Stimulated activated naive CD8-positive, alpha-beta T cell treated with anti-CD3 and anti-CD28 coated beads, Interleukin-15, amount 100 ng/mL, for 72 hours (primary cell): ENCODE measurements at places on chromosomes 2 and 18.

GRCh38 chr18:319720-320119 is 51.9 kb upstream of the THOC1 start:
- DNase-seq, result no peak

- DNase-seq, result peak; percentile 21
Observed at GRCh38 chr18:21897811-21898210, 157.2 kb downstream of the MIB1 start.

DNA sequence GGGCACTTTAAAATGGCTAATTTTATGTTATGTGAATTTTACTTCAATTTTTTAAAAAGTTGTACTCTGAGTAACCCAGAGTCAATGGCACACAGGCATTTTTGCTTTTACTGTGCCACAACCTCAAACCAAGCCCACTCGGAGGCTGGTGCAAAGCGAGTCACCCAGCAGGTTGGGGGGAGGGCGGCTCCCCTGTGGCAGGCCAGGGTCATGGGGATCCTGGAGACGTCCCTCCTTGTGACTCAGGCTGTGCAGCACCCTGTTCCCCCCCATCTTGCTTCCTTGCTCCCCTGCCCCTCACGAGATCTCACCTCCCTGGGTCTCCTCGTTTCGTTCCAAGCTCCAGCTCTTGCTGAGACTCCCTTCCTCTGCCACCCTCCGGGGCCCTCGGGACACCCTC is 58.6 kb downstream of the POMC start:
- DNase-seq, result no peak

DNA sequence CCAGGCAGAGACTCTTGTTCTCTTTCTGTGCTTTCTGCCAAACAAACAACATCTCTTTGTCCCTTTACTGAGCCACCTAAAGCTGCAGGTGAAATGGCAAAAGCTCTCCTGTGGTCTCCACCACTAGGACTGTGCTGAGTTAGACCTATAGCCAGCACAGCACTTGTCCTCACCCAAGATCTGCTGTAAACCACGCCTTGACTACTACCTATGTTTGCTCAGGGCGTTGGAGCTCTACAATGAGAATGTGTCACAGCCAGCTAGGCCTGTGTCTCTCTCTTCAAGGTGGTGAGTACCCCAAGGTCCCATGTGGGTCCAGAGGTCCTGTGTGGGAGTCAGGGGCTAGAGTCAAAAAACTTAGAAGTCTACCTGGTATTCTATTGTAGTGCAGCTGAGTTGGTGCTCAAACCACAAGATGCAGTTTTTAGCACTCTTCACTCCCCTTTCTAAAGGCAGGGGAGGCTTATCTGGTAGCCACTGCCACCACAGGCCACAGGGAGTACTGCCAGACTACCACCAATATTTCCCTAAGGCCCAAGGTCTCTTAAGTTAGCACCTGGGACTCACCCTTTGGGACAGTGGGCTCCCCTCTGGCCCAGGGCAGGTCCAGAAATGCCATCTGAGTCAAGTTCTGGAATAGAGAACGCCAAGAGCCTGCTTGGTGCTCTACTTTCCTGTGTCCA is 96.8 kb upstream of the RPRM start:
- no peak for DNase-seq

GRCh38 chr2:106160786-106161261 is 33.3 kb downstream of the UXS1 start:
- DNase-seq, result no peak

GRCh38 chr2:200279857-200280256 is 26.6 kb upstream of the SPATS2L start:
- DNase-seq, result no peak

- DNase-seq, result no peak
Observed at GRCh38 chr2:208101716-208102631, 22.4 kb downstream of the CRYGD start.

- DNase-seq, result no peak
Observed at GRCh38 chr2:173241643-173242042, 113.0 kb upstream of the CDCA7 start.

DNA sequence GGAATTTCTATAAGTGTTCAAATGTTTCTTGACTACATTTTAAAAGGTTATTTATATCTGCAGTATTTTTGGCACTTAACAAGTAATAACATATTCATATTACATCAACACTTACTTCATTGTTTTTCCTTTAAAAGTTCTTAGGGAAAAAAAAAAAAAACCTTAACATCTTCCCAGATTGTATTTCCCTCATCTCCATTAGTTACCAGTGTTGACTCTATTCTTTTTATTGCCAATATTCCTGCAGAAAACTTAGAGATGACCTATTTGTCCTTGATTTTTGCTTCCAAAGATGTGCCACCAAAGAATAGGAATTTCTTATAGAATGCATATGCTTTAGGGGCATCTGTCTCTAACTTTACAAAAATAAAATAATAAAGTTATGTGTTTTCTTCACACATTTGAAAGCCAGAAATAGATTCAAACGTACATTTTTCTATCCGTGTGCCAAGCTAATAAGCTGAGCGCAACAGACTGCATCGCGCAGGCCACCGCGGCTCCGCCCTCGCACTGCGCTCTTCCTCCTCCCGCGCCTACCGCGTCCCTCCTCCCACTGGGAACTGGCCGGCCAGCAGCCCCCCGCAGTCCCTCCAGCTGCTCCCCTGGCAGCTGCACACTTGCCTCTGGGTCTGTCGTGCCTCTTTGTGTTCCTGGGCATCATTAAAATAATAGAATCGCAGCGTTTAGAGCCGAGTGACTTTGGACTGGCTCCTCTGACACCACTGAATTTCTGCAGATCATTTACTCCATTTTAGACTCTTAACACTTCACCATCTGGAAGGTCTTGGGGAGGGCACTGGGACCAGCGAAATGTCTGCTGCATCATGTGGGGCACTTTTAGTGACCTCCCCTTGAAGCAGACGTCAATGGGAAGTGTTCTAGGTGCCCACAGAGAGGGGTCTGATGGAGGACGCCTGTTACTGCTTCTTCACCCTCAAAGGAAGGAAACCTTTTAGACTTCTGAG is 21.2 kb upstream of the NAB1 start:
- peak; percentile 18 for DNase-seq

GRCh38 chr2:101152272-101153076 is 1.3 kb upstream of the TBC1D8 start:
- peak; percentile 5 for DNase-seq

- DNase-seq, result no peak
Observed at GRCh38 chr18:29979881-29980280, 1062.7 kb downstream of the DSC3 start.

DNA sequence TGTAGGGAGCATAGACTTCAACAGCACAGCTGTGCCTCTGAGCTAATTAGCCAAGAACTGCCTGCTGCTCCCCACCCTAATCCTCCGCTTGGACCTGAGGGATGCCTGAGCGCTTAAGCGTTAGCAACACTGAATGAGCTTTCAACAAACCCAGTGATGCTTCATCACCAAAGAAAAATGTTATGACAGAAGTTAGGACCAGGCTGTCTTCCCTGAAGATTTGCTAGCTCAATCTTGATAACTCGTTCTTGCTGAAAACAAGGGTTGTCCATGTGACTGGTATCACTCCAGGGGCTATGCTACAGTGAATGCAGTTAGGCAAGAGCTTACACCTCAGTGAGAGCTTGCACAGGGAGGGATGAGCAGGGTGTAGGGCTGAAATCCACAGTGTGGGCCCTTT is 190.7 kb upstream of the SIX2 start:
- DNase-seq, result no peak

DNA sequence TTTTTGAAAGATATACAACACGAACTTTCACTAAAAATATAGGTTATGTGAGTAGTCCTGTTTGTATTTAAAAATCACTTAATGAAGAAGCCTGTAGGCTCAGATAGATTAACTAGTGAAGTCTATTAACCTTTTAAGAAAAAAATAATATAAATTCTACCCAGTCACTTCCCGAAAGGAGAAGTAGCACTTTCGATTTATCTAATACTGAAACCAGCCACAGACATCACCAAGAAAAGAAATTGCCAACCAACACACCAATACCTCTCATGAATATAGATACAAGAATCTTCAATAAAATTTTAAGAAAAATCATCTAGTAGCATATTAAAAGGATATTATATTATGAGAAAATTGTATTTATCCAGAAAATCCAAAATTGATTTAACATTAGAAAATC is 160.5 kb downstream of the GALNT13 start:
- no peak for DNase-seq

DNA sequence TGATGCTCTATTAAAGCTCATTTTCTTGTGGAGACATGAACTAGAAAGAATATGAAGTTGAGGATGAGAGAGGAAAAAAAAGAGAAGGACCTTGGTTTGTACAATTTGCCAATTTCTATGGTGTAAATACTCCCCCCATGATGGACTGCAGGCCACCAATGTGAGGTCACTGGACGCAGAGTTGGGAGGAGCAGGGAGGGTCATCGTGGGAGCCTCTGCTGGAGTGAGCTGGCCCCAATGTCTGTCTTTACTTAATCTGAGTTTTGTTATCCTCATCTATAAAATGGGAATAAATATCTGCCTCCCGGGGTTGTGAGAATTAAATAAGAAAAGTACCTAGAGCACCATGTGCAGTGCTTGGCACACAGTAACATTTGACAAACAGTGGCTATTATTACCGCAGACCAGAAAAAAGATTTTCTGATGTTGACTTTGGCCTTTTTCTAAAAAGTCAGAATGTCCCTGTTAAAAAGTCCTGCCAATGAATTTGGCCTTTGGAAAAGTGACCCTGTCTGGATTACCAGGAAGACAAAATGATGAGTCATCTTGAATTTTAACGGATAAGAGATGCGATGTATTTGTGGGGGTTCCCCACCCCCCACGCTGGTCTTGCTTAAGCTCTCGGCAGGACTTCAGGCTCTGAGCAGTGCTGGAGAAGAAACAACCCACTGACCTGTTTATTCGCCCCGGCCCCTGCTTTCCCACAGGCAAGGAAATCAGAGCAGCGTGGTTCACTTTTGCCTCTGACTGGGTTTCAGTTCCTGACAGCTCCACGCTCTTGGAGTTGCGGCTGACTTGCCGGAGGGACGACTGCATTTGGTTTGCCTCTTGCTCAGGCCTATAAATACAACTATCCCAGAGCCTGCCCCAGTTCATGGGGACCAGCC is 50.3 kb upstream of the FOSL2 start:
- DNase-seq, result no peak

- DNase-seq, result no peak
Observed at GRCh38 chr2:239829326-239829725, 195.8 kb downstream of the NDUFA10 start.

DNA sequence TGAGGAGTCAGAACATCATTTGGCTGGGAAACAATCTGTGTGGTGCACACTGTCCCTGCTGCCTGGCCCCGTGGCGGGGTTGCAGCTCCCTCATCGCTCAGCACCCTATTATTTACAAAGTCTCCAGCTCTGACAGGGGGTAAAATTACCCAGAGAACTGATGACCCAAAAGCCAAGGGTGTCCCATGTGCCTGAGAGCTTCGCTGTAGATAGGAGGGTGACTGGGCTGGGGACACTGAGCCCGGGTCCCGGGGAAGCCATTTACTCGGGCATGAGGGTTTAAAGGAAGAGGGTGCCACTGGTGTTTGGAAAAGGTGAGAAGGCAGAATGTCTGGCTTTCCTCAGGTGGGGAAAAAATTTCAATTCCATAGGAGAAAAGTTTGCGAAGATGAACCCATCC is 48.2 kb upstream of the EML6 start:
- no peak for DNase-seq

GRCh38 chr2:189580658-189581353 is at the start of gene SLC40A1:
SLC40A1 (minus strand) TSS chr2:189580786; CDS start chr2:189580460, 326 bp downstream.
- DNase-seq, result peak; percentile 61

DNA sequence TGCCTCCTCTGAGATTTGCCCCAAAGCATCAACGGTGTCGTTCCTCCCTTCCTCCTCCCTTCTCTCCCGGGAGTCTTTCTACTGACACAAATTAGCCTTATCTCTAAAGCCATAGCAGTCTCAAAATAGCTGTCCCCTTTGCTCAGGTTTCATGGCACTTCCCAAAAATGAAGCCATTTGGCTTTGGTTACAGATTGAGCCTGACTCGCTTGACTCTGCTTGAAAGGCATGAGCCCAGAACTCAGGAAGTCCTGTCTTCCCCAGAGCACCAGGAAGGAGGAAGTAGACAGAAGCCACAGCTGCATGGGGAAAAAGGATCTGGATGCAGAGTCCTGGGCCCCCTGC is 234.4 kb upstream of the RGPD4 start:
- DNase-seq, result no peak

DNA sequence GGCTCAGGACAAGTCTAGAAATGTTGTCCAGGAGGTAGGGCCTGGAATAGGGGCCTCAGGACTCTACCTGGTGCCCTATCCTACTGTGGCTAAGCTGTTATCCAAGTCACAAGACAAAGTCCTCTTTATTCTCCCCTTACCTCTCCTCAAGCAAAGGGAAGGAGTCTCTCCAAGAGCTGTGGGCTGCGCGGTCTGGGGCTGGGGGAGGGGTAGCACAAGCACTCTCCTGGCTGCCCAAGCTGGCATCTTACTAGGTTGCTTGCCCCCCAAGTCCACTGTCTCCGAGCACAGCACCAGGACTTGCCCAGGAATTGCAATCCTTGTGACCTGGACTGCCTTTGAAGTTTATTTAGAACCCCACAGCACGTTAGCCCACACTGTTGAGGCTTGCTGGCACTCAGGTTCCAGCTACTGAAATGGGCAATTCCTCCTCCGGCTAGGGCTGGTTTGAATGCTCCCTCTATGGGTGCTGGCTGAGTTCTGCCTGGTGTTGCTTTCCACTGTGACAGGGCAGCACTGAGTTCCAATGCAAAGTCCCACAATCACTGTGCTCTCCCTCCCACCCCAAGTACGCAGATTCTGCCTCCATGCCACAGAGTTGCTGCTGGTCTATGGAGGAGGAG is 18.5 kb downstream of the DHRS9 start:
- DNase-seq, result no peak

DNA sequence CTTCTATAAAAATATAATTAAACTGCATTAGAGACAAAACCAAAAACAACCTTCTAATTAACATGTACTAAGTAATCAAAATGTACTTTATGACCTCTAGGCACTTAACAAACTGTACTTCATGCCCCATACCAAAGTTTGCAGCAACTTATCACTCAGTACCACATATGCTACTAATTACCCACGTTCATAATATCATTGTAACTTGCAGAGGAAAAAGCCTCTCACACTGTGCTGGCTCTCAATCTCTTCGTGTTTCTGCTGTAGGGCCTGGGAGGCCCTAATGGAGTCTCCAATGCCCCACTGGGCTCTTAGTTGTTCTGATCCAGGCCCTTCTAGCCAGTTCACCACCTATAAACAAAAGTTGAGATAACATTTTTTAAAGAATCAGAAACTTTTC is 82.1 kb upstream of the CCDC141 start:
- DNase-seq, result no peak

DNA sequence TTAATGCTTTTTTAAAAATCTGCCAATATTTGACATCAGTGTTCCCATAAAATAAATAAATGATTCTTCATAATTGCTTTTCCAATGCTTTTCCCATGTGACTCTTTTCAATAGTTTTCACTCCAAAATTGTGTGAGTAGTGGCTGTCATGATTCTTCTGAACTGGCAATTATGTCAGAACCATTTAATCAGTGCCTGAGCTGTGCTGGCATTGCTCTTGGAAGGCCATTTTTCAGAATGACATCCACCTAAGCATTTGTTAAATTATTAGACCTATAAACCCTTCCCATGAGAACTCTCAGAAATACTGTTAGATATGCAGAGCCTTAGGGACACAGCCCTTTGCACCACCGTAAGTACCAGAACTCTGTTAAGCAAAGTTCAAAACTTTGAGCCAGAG is 334.9 kb upstream of the RAB12 start:
- no peak for DNase-seq
